Activated CD4-positive, alpha-beta T cell treated with anti-CD3 and anti-CD28 coated beads, Interleukin-2, amount 50 U/mL, for 24 hours (primary cell): ENCODE measurements at places on chromosomes 4 and X.

DNA sequence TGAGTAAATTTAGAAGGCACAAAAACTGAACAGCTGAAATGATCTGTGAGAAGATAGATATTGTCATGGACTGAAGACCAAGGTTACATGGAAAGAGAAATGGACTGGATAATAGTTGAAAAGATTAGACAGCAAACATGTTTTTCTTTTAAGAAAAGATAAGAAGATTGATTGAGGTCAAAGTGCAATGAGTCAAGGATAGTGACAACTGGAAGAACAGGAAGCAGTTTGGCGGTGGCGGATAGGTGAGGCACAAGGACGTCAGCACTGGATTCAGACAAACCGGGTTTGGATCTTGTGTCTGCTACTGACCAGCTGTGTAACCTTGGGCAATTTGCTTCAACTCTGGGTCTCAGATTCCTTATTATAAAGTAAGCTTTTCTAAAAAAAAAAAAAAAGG lies 2.0 kb upstream of the HPGD start:
- DNase-seq, result no peak

- DNase-seq, result no peak
These were observed 959 bp upstream of the REST start for GRCh38 chr4:56906489-56907393.

DNA sequence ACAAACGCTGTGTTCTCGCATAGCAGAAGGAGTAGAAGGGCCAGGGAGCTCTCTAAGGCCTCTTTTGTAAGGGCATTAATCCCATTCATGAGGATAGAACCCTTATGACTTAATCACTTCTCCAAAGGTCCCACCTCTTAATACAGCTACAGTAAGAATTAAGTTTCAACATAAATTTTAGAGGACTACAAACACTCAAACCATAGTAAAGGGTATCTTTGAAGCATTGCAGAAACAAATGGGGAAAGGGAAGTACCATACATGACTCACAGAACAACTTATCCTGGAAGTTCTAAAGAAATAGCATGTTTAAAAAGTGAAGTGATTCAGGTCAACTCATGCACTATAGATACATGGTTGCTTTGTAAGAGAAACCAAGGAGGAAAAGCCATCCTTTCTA lies 680.8 kb downstream of the RPA4 start:
- DNase-seq, result no peak

DNA sequence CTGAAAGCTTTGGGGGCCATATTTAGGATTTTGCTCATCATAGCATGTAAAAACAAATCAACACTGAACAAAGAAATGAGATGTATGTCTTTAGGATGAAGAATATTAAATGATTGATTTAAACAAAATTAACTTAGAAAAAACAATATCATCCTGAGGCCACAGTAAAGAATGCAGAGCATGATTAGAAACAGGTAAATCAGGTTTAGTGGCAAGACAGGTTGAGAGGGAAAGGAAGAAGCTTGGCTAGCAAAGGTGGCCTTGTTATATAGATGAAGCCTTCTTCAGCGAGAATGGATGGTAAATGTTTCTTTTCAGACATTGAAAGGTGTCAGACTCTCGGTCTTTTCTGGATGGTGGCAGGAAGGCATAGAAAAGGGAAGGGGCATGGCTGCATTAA lies 11.9 kb upstream of the MAGEB16 start:
- no peak for DNase-seq

GRCh38 chr4:6439120-6439762 lies 33.2 kb downstream of the PPP2R2C start:
- DNase-seq, result no peak

DNA sequence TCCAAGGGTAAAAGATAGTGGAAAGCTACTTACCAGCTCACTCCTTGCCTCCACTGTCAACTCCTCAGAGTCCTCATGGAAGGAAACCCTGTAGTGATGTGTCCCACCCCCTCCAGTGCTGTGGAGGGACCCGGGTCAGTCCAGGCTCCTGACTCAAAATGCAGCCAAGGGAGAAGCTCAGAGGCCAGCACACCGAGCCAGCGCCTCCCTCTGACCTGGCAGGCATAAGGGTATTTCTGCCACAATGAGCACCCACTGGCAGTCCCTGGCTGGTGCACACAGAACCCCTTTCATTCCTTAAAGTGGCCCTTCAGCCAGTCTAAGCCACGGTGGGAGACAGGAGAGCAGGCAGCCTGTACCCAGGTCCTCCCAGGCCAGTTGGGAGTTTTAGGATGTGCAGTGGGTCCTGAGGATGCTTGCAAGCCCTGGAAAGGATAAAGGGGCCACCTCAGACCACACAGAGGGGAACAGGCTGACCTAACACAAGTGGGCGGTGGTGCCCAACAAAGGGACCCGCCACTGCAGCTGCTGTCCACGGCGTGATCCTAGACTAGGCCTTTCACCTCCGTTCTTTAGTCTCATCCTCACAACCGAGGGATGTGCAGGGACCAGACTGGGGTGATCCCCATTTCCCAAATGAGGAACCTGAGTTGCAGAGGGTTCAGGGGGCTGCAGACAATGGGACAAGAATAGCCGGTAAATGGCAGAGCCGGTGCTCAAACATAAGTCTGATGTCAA lies 5.7 kb downstream of the JAKMIP1 start:
- DNase-seq, result no peak

GRCh38 chr4:579543-580175 lies 3.6 kb upstream of the TMEM271 start:
- DNase-seq, result no peak

GRCh38 chrX:139126493-139126892 lies 404.0 kb upstream of the F9 start:
- DNase-seq, result no peak

DNA sequence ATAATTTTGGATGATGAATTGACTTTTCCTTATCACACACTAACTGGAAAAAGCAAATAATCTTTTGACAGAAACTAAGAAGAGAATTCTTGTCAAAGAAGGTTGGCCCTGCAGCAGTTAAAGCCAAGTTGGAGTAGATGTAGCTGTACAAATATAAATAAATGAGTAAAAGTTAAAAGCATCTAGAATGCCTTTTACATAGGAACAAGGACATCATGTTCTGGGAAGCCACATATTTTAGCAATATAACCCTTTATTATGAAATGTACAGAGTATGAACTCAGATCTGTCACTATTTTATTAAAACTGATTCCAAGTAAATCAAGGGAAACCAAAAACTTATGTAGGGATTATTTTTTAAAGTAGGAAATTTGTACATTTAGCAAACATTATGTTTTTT lies 269.4 kb upstream of the FAT4 start:
- DNase-seq, result no peak

- no peak for DNase-seq
These were observed 10.6 kb upstream of the SHOX start for GRCh38 chrX:619812-620531.

GRCh38 chrX:37776283-37776986 lies 3.4 kb upstream of the CYBB start:
- DNase-seq, result no peak

GRCh38 chrX:70405003-70405402 lies 18.1 kb upstream of the GDPD2 start:
- no peak for DNase-seq

- no peak for DNase-seq
These were observed 153.9 kb upstream of the STK26 start for GRCh38 chrX:131869182-131869581.

- no peak for DNase-seq
These were observed 29.5 kb upstream of the XIAP start for GRCh38 chrX:123830309-123830708.

- peak; percentile 10 for DNase-seq
These were observed 9.3 kb upstream of the SAT1 start for GRCh38 chrX:23773601-23774175.

DNA sequence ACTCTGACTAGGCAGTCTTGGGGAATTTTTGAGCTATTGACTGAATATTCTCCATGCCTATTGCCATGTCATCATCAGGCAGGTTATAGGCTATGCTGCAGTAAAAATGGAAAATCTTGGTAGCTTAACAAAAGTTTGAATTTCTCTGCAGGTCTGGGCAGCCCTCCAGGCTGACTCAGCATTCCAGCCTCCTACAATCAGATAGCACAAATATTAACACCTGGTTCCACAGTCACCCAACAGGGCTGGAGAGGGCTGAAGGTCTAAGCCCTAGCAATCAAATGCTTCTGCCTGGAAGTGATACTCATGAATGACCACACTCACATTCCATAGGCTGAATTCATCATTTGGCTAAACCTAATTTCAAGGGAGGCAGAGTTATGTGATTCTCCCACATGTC lies 9.6 kb upstream of the PPP3CA start:
- DNase-seq, result no peak

GRCh38 chr4:94668724-94669123 lies 89.0 kb upstream of the BMPR1B start:
- no peak for DNase-seq

DNA sequence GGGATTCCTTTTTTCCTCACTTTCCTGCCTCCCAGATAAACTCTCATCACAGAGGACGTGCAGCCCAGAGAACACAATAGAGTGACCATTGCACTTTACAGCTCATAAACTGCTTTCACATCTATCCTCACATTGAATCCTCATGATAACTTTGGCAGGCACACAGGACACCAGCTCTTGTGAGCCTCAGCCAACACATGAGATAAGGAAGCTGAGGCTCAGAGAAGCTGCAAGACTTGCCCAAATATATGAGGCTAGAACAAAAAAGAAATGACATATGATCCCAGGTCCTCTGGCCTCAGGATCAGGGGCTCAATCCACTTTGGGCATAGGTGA lies 85.0 kb upstream of the CPEB2 start:
- DNase-seq, result no peak

- no peak for DNase-seq
These were observed 27.5 kb upstream of the ESX1 start for GRCh38 chrX:104282166-104282725.

- DNase-seq, result no peak
These were observed 399 bp downstream of the AIFM1 start for GRCh38 chrX:130165181-130165702.

- no peak for DNase-seq
These were observed 8.9 kb upstream of the CD38 start for GRCh38 chr4:15769202-15769601.

DNA sequence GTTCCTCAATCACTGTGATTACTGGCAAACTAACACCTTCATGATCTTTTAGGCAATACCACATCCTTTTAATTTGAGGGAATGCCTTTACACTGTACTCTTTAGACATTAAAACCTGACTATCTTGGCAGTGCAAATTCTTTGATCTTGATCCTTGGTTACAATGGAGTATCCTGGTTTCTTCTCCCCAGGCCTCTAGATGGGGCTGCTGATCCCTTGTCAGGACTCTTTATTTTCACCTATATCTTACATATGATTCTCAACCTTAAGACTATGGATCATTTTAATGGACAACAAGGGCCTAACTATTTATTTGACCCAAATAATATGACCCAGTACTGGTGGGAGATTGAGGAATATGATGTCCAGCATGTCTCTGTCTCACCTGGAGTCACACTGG lies 1005.5 kb upstream of the INTU start:
- DNase-seq, result no peak

GRCh38 chr4:39975488-39976089 lies 2.1 kb downstream of the PDS5A start:
- no peak for DNase-seq

GRCh38 chr4:60327651-60328050 lies 872.5 kb upstream of the ADGRL3 start:
- DNase-seq, result no peak

- no peak for DNase-seq
These were observed 5.6 kb downstream of the G6PD start for GRCh38 chrX:154540897-154541535.

- no peak for DNase-seq
These were observed 2.7 kb upstream of the SRPK3 start for GRCh38 chrX:153778181-153778580.

DNA sequence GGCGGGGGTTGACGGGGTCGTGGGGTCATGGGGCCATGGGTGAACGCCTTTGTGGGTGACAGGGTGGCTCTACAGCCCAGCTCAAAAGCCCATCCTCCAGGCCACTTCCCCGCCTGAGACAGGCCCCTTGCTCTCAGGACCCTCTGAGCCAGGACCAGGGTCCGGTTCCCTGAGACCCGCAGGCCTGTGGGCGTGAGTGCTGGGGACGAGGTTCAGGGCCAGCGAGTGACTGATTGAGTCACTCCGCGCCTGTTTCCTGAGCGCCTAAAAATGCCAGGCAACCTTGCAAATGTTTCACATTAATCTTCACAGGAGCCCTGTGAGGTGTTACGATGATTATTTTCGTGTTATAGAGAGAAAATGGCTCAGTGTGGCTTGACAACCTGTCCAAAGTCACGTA lies 97.8 kb downstream of the ZNF674 start:
- DNase-seq, result no peak

- no peak for DNase-seq
These were observed 1.1 kb downstream of the ZNF141 start for GRCh38 chr4:338759-339097.

DNA sequence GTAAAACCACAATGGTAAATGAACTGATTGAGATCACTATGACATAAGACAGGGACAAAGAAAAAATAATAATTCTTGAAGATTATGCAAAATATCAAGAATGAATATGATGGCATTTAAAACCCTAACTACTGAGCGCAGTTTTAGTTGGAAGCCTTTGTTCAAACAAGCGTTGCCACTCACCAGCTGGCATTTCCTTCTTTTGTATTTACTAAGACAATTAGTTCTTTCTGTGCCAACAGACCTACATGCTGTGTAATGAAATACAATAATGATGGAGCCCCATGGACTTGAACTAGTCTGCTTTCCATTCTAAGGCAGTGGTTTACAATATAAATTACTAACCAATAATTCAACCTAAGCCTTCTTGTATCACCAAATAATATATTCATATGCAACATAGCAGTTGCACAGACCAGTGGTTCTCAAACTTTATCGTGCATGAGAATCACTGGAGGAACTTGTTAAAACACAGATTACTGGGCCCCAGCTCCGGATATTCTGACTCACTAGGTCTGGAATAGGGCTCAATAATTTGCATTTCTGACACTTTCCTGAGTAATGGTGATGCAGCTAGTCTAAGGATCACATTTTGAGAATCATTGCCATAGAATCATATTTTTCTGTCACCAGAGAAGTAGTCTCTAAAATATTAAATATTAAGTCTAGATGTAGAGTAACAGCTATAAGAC lies 196.4 kb upstream of the MAGEB18 start:
- DNase-seq, result no peak
